RPMI7951 (cell line): ENCODE measurements at places on chromosomes 3 and 15.

DNA sequence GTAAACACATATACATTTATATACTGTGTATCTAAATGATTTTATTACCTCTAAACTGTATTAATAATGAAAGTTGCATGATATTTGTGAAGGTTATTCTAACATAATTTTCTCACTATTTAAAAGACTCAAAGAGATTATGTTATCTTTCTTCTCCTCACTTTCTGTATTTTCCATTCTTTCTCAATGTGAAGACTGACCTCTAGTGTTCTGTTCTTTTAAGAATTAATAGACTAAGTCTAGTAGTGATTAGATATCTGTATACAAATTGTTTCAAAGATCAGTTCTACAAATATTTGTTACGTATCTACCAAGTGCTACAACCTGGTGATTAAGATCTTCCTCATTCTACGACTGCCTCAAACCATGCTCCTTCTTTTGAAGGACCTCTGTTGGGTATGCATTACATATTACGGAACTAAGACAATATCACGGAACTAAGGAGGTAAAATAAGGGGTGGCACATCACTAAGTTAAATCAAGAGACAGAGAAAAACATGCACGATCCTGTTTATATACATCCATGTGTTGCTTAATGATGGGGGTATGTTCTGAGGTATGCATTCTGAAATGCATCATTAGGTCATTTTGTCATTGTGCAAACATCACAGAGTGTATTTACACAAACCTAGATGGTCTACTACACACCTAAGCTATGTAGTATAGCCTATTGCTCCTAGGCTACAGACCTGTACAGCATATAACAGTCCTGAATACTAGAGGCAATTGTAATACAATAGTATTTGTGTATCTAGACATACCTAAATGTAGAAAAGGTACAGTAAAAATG lies 161.5 kb upstream of the KBTBD8 start:
- DNase-seq, result peak; percentile 16

GRCh38 chr3:123546133-123546755 lies 38.6 kb downstream of the HACD2 start:
- peak; percentile 12 for DNase-seq

DNA sequence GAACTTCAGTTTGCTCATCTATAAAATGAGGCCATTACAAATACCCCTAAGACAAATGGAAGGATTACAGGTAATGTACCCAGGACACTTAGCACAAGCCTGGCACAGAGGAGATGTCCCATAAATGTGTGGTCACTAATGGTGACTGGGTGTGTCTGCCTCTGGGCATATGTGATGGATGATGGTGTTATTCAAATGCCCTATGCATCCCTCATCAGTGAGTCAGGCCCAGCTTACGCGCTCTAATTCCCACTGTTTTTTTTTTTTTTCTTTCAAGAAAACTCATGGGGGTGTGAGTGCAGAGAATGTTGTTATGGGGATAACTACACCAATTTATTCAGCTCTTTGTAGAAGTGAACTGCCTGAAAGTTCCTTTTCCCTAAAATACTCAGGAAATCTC lies 23.6 kb upstream of the KIF23 start:
- DNase-seq, result peak; percentile 88

DNA sequence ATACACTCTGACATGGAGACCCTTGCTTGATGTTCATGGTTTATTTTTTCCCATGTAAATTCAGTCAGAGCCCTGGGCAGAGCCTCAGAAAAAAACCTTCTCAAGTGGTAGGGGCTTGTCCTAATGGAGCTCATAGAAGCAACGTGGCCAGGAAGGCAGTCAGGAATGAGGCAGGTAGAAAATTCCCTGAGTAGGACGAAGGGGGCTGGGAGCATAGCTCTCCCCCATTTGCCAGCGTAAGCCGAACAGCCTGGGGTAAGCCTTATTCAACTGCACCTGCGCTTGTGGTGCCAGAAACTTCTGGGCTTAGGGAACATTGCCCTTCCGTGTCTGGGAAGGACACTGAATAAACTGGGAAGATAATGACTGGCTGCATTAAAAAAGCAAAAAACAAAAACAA lies 238.5 kb upstream of the ROPN1 start:
- DNase-seq, result no peak

GRCh38 chr3:187027531-187028278 lies 97.4 kb downstream of the ST6GAL1 start:
- DNase-seq, result no peak

- DNase-seq, result no peak
These were observed 451.7 kb downstream of the PYDC2 start for GRCh38 chr3:191912616-191913204.

- DNase-seq, result peak; percentile 63
These were observed 153.3 kb downstream of the P3H2 start for GRCh38 chr3:189967254-189967865.

DNA sequence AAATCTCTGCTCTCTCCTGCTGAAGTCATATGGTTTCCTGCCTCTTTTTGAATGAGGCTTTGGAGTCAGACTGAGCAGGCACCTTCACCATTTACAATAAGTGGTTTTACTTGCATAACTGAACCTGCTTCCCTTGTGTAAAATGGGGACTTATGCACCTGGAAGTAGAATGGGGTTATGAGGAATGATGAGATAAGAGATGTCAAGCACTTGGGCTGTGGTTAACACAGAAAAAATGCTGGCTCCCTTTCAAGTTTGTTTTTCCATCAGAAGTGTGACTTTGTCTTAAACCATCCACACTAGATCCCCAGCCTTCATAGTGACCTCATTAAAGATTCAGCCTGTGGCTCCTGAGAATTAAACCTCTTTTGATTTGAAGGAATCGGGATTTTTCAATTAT lies 5.2 kb downstream of the EXOSC7 start:
- DNase-seq, result no peak

DNA sequence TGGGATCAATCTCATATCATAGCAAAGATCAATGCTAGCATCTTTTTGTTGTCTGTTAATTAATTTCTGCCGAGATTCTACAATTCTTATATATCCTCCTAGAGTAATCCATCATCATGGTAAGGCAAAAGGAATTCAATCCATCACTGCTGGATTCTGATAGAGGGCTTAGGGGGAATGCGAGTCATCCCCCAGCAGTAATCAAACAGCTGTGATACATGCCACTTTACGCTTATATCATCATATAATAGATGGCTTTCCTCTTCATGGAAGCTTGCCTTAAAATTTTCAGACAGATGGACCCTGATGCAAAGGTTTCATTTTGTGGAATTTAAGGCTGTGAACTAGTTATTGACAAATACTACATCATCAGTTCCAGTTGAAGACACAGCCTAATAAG lies 645.9 kb downstream of the CADM2 start:
- no peak for DNase-seq

- peak; percentile 72 for DNase-seq
These were observed 110.2 kb downstream of the NR1I2 start for GRCh38 chr3:119891944-119892721.

GRCh38 chr15:39511916-39512260 lies 69.0 kb upstream of the THBS1 start:
- peak; percentile 89 for DNase-seq

DNA sequence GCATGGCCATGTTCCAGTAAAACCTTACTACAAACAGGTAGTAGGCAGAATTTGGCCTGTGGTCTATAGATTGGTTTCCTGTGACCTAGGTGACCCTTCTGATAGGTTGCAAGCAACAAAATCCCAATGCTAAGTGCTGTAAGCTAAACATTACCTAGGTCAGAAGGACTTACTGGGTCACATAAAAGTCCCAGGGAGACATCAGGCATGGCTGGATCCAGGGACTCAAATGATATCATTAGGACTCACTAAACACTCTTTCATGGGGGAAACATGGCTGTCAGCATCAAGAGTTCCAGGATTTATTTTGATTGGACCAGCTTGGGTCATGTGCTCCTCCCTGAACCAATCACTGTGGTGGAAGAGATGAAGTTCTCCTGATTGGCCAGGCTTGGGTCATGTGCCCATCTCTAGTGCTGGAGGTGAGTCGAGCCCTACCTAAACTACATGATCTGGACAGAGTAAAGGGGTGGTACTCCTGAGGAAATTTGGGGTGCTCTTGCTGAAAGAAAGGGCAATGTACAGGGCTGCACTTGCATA lies 16.8 kb upstream of the SLC6A1 start:
- no peak for DNase-seq

DNA sequence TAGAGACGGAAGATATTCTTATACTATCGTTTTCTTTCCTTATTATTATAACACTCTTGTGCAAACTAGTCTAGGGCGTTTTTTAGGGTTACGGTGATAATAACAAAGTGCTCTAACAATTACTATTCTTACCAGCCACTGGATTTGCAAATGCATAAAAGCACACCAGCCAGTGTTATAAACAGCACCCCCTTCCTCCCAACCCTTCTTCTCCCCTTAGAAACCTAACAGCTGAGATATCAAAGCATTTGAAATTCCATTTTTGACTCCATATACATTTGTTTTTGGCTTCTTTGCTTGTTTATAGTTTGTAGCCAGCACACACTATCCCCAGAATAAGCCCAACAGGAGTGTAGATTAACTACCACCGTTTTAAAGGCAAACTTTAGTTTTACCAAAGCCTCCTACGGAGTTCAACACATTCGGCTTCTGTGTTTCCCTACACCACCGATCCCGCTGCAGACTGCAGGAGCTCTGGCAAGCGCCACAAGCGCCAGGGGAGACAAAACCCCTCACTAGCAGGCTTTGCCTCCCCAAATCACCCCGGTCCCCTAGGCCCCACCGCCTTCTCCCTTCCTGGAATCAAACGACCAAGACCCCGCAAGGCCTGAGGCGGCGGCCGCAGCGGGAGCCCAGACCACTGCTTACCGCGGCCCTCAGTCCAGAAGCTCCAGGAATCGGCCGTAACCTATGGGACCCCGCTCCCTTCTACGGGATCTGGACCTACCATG lies 461 bp downstream of the COPB2 start:
- DNase-seq, result no peak

DNA sequence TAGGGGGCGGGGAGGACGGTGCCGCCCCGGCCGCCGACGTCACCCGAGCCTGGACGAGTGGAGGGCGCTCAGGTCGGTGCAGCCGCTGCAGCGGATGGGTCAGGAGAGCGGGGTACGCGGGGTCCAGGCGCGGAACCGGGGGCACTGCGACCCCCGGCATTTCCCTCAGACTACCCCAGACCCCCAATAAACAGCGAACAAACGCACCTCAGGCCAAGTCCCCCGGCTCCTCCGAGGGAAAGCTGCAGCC lies 78.9 kb downstream of the IQSEC1 start:
- peak; percentile 31 for DNase-seq

GRCh38 chr3:158140396-158140795 lies 30.5 kb downstream of the RSRC1 start:
- no peak for DNase-seq

GRCh38 chr15:89381888-89382686 lies 47.5 kb upstream of the POLG start:
- DNase-seq, result no peak

GRCh38 chr3:72995337-72995736 lies 1.3 kb upstream of the PPP4R2 start:
- DNase-seq, result no peak

DNA sequence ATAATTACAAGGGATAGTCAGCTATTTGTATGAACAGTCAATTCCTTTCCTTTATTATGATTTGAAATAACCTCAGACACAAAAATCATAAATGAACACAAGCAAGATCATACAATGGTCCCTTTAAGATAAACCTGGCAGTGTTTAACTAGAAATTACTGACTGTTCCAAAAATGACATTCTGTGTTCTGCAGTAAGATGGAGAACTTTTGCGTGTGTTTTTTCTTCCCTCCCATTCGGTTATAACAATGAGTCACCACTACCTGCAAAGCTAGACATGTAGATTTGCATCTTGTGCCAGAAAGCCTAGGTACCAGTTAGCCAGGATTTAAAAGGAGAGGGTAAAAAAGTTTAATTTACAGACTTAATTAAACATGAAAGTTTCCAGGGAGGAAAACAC lies 248.2 kb upstream of the ADAMTS9 start:
- DNase-seq, result no peak

- DNase-seq, result no peak
These were observed 1.2 kb upstream of the MINDY4B start for GRCh38 chr3:150906461-150906860.

- peak; percentile 96 for DNase-seq
These were observed 50.6 kb downstream of the IQSEC1 start for GRCh38 chr3:13022348-13023234.

GRCh38 chr15:67884514-67885174 lies 44.8 kb upstream of the RNU6-1 start:
- DNase-seq, result peak; percentile 72

- peak; percentile 34 for DNase-seq
These were observed 60.9 kb upstream of the PYGO1 start for GRCh38 chr15:55649058-55649423.

GRCh38 chr3:136546720-136547119 lies 205.5 kb downstream of the STAG1 start:
- DNase-seq, result peak; percentile 23

DNA sequence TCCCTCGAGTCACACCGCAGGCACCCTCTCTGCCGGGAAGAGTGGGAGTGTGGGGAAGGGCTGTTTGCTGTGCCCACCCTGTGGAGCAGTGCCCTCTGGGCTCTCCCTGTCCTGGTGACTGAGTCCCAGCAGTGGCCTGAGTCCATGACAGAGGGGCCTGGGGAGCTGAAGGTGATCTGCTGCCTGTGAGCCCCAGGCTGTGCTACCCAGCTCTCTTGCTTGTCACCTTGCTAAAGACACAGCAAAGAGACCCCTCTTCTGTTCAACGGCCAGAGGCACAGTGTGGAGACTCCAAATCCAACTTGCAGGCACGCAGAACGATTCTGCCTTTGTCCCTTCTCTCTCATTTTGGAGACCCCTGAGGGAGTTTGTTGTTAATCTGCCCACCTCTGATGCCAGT lies 232.6 kb downstream of the OPA1 start:
- DNase-seq, result no peak

DNA sequence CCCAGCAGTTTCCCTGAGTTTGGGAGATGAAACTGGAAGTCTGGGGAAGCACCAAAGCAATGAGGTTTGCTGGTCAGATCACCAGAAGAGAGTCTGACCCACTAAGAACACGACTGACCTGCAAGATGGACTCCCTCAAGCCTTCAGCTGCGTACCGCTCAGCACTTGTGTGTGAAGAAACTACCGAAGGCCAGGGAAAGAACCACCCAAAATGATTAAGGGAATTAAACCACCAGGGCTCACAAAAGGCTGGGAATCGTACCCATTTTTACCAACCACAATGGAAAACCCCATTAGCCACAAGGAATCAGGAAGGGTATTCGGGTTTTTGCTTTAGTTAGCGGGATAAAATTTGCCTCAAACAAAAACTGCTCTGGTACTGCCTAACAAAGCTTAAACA lies 21.6 kb downstream of the ATP13A3 start:
- DNase-seq, result no peak
